ENCODE measurements at places on chromosomes 7 and 10. TPM values are rescaled to one million over a fixed set of nuclear protein-coding genes. Genes with fewer than 3 reads are reported as not detected.

COL28A1 gene
- total RNA-seq: not detected

- DNase-seq: no peak
- H3K4me1 ChIP-seq: peaks cover 38% of the 10 kb centered on the region
- H3K27ac ChIP-seq: no peak overlapping the region
- no peaks in the 10 kb centered on the region for H3K36me3 ChIP-seq
- H3K4me3 ChIP-seq: no peak overlapping the region
- H3K27me3 ChIP-seq: peaks cover 17% of the 10 kb centered on the region
Observed at GRCh38 chr7:157573244-157573643, 236.4 kb downstream of the DNAJB6 start.

- no peaks in the 10 kb centered on the region for H3K36me3 ChIP-seq
- no peak for DNase-seq
Observed at GRCh38 chr7:116265881-116266280, 55.5 kb downstream of the TES start.

PSPH gene
- 10.1 TPM for total RNA-seq

- peaks cover 5% of the 10 kb centered on the region for H3K36me3 ChIP-seq
- peaks cover 86% of the 10 kb centered on the region for H3K27me3 ChIP-seq
- peak overlapping the region; percentile 21 for H3K27ac ChIP-seq
- DNase-seq: no peak
- no peak overlapping the region for H3K4me3 ChIP-seq
Observed at GRCh38 chr7:27164045-27164366, 1.3 kb downstream of the HOXA9 start.

- DNase-seq: no peak
- no peaks in the 10 kb centered on the region for H3K4me1 ChIP-seq
- no peak overlapping the region for H3K4me3 ChIP-seq
- H3K36me3 ChIP-seq: no peaks in the 10 kb centered on the region
Observed at GRCh38 chr7:138374119-138374693, 85.9 kb upstream of the TRIM24 start.

- H3K4me1 ChIP-seq: no peaks in the 10 kb centered on the region
- peaks cover 2% of the 10 kb centered on the region for H3K27me3 ChIP-seq
- H3K36me3 ChIP-seq: no peaks in the 10 kb centered on the region
- H3K4me3 ChIP-seq: no peak overlapping the region
Observed at GRCh38 chr10:24526085-24526649, 197.5 kb downstream of the ARHGAP21 start.

Measured in activated naive CD8-positive, alpha-beta T cell treated with anti-CD3 and anti-CD28 coated beads, Interleukin-2, amount 10 ng/mL, durations not matched to agents 7 days and 5 days (primary cell).